ENCODE measurements at places on chromosomes 12 and 14.

GRCh38 chr14:54438703-54439102, 2.5 kb downstream of the CNIH1 start:
- DNase-seq: no peak

DNA sequence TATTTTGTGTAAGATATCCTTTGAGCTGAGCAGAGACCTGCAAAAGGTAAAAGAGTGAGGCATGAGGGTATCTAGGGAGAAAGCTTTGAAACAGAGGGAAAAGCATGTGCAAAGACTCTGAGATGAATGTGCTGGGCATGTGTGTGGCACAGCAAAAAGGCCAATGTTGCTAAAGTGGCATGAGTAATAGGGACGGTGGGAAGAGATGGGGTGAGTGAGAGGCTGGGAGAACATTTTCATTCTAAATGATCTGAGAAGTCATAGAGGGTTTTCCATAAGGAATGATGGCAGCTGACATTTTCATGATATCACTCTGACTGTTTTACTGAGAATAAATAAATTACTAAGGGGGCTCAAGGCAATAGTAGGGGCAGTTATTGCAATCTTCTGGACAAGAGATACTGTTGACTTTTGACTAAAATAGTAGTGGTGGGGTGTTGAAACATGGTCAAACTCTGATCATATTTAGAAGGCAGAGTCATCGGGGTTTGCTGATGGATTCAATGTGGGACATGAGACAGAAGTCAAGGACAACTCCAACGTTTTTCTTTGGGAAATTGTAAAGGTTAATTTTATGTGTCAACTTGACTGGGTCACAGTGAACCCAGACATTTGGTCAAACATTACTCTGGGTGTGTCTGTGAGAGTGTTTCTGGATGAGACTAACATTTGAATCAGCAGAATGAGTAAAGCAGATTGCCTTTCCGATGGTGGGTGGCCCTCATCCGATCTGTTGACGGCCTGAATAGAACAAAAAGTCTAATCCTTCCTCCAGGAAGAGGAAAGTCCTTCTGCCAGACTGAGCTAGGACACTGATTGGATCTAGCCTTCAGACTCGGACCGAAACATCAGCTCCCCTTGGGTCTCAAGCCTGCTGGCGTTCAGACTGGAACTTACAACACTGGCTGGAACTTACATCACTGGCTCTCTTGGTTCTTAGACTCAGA, 193.9 kb upstream of the PLXNC1 start:
- DNase-seq: peak; percentile 75

DNA sequence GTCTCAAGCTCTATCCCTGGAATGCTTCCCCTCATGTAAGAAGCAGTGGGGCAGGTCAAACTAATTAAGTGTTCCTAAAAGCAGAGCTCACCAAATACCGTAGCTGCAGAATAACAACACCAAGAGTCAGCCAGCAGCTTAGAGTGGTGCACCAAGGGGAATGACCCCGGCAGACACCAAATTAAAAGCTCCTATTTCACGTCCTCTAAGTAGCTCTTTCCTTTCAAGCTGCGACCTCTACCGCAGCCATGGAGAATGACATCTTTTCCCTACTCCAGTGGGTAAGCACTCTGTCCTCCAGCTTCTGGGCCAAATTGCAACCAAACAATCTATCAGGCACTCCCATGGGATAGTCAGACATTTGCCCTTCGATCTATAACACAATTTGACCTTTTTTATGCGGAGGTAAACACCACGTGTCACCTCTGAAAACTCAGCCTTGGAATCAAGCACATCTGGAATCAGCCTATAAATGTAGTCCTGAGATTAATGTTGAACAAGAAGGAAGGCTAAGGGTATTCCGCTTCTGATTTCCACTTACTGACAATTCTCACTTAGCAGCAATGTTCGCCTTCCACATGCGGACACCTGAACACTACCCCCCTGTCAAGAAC, 67.6 kb upstream of the CDKN3 start:
- no peak for DNase-seq

GRCh38 chr12:47270782-47271664, 191.3 kb upstream of the AMIGO2 start:
- no peak for DNase-seq

- no peak for DNase-seq
Measured at GRCh38 chr12:116213014-116213413, 64.5 kb downstream of the MED13L start.

GRCh38 chr14:75609606-75610475, 31.4 kb downstream of the FLVCR2 start:
- DNase-seq: peak; percentile 33

- DNase-seq: no peak
Measured at GRCh38 chr12:26150736-26151450, 26.1 kb upstream of the BHLHE41 start.

- no peak for DNase-seq
Measured at GRCh38 chr12:120412421-120412820, 25.5 kb upstream of the COX6A1 start.

GRCh38 chr12:62784576-62784975, 150.4 kb downstream of the PPM1H start:
- no peak for DNase-seq

- DNase-seq: no peak
Measured at GRCh38 chr12:40693207-40693821, 1.1 kb downstream of the CNTN1 start.

- DNase-seq: no peak
Measured at GRCh38 chr14:68787092-68787992, 5.5 kb downstream of the ZFP36L1 start.

GRCh38 chr14:92578511-92578910, 64.9 kb downstream of the RIN3 start:
- no peak for DNase-seq

- no peak for DNase-seq
Measured at GRCh38 chr14:64388533-64389285, 556 bp downstream of the MTHFD1 start.

DNA sequence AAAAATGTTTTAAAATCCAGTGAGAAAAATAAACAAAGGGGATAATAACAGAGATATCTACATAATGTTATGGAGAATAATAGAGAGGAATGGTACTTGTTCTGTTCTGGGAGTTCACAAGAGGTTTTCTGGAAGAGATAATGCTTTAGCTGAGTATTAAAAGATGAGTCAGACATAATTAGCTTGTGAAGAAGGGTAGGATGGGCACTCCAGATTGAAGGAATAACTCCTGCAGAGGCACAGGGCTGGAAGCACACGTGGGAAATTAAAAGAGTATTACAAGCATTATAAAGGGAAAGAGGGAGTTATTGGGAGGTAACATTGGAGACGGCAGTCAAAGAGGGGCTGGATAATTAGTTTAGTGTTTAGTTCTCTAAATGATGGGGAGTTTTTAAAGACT, 124.9 kb upstream of the BTG1 start:
- no peak for DNase-seq

Data from tibial artery (tissue), 4 donors.